ENCODE measurements at places on chromosomes 4 and X.

DNA sequence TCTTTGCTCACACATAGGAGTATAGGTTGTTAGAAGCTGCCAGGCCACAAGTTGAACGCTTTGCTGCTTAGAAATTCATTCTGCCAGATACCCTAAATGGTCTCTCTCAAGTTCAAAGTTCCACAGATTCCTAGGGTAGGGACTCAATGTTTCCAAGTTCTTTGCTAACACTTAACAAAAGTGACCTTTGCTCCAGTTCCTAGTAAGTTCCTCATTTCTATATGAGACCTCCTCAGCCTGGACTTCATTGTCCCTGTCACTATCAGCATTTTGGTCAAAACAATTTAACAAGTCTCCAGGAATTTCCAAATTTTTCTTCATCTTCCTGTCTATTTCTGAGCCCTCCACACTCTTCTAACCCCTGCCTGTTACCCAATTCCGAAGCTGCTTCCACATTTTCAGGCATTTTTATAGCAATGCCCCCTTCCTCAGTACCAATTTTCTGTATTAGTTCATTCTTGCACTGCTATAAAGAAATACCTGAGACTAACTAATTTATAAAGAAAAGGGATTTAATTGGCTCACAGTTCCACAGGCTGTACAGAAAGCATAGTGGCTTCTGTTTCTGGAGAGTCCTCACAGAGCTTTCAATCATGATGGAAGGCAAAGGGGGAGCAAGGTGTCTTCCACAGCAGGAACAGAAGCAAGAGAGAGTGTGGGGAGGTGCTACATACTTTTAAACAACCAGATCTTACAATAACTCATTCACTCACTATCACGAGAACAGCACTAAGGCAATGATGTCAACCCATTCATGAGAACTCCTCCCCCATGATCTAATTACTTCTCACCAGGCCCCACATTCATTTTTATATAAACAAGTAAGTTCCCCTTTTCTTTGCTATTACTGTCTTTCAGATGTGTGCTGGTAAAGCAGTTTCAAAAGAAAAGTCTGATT is 11.5 kb upstream of the TLR1 start:
- DNase-seq, result no peak

- no peak for DNase-seq
Observed at GRCh38 chr4:173935622-173936405, 347.7 kb downstream of the FBXO8 start.

DNA sequence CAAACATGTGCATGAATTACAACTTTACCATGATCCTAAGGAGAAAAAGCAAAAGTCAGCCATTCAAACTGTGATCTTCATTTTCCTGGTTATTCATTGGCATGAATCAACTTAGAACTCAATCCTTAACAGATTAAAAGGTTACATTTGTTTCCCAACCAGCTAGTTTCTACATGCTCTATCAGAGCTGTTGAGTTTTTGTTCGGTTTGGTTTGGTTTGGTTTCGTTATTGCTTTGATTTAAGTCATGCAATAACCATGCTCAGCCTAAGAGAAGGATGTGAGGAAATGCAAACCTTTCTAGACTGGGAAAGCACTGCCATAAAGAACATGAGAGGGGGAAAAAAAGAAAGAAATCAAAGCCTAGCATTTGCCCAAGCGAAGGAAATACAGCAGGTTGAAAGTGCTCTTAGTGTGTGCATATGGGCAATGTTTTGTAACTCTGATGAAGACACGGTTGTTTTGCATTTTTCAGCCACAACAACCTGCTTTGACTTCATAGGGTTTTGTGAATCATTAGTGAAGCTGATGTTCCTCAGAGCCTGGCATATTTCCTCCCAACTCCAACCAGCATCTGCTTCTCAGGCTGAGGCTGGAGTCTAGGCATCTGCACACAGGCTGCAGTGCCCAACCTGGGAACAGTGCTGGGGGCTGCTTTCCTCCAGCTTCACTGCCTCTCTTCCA is 234.3 kb downstream of the ZNF674 start:
- DNase-seq, result peak; percentile 39

DNA sequence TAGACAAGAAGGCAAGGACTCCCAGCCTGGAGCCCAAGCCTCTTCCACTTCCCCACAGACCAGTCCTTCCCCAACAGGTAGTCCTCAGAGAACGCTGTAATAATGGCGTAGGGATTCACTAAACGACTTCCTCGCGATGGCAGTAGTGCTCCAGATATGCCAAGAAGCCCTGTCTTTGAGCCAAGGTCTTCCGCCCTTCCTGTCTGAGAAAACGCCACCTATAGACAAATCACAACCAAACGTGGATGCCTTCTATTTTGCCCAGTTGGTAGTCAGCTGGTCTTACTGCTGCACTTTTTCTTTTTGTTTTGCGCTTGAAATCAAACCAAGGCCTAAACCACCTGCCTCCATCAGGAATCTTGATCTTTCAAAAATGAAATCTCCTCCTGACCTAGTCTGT is 203.3 kb downstream of the OR13H1 start:
- DNase-seq, result peak; percentile 81

DNA sequence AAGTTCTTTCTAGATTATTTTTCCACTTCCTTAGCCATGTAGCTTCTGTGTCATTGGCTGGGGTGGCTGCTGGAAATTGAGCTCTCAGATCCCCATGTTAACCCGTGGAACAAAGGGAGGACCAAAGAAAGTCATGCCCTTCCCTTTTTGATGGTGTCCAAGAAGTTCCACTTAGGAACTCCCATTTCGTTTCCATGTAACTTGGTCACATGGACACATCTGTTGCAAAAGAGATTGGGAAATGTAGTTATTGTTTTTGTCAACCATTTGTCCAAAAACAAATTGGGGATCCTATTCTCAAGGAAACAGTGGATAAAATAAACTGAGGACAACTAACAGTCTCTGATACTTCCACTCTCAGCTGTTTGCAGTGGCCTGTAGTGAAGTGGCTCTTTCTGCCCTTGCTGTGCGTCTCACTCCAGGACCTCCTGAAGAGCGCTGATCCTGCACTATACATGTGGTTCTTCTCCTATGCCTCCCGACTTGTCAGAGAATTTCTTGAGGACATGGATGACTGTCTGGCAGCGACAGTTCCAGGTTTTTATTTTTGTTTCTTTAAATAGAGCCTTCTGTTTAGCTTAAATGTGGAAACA is 125.3 kb upstream of the LNX1 start:
- no peak for DNase-seq

- peak; percentile 80 for DNase-seq
Observed at GRCh38 chrX:150478496-150479492, 89.6 kb upstream of the MTM1 start.

DNA sequence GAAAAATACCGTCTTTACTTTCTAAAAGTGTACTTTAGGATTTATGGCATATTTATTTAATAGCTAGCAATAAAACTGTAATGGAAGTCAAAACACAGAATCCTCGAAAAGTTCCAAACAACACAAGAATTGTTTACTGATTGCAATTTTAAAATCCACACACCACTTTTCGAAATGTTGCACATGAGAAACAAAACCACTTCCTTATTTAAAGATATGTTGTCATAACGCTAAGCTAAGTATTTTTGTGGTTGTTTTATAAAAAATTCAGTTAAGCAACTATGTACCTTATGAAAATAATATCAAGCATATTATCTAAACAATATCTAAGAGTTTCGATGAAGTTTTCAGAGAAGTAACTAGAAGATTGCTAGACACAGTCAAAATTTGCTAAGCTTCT is 344 bp downstream of the TMPRSS11D start:
- no peak for DNase-seq

GRCh38 chrX:29145316-29145715 is 558.1 kb downstream of the IL1RAPL1 start:
- no peak for DNase-seq
